ENCODE measurements at places on chromosomes 7 and 10. TPM values are rescaled to one million over a fixed set of nuclear protein-coding genes. Genes with fewer than 3 reads are reported as not detected.
A peak's percentile ranks its signal among the peaks of the same experiment; 100 is the strongest.

GRCh38 chr7:130063036-130063435 lies 7.3 kb upstream of the KLHDC10 start:
- peak; percentile 78 for DNase-seq

Gene CUL1
- total RNA-seq, result 68.6 TPM

DNA sequence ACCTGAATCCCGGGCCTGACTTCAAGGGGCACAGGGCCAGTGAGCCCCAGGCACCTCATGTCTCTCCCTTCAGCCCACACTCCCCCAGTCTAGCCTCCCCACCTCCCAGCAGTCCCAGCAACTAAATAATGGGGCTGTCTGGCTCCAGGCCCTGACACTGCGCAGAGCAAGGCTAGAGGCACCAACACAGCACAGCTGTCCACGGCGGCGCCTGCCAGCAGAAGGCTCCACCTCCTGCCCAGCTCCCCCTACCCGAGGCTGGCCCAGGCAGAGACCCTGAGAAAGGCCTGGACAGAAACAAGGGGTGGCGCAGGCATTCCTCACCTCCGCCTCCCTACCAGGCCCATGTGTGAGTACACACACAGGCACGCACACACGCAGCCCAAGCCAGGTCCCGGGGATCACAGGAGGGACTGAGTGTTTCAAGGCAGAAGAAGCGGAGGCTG lies 6.1 kb downstream of the KCNH2 start:
- DNase-seq, result no peak

DNA sequence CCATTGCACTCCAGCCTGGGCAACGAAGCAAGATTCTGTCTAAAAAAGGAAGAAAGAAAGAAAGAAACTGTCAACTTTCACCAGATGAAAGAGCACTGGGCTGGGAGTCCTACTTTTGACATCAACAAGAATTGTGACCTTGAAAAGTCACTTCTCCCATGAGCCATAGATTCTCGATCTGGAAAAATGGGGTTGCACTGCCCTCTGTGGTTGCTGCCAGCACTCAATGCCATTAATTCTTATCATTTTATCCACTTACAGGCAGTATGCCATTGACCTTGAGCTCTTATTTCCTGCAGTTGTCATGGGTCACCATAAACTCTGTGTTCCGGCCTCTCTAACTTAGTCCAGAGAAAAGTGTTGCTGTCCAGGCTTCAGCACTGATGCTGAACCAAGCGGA lies 137.2 kb downstream of the NOC3L start:
- no peak for DNase-seq

- no peak for DNase-seq
These were observed 2.6 kb upstream of the MYPN start for GRCh38 chr10:68106656-68107055.

- no peak for DNase-seq
These were observed 567.3 kb downstream of the AUTS2 start for GRCh38 chr7:70165477-70166170.

DNA sequence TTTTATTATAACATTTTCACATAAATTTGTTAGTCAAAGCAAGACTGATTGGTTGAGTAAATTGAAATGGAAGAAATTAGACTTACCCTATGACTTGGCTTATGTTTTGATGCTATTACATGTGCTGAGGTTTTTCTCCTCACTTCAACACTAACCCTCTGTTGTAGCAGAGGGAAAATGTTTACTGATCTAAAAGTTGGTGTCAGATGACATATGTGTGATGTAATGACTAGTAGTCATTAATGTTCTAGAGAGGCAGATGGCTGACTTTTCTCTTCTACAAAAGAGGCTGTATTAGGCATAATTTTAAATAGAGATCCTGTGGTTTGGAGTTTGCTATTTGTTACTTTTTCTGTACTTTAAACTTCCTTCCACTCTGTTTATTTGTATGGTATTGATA lies 266.0 kb downstream of the BBS9 start:
- no peak for DNase-seq

GRCh38 chr7:92075455-92076158 lies 58.7 kb downstream of the CYP51A1 start:
- no peak for DNase-seq

Gene NPFFR1
- 0.02 TPM for total RNA-seq

DNA sequence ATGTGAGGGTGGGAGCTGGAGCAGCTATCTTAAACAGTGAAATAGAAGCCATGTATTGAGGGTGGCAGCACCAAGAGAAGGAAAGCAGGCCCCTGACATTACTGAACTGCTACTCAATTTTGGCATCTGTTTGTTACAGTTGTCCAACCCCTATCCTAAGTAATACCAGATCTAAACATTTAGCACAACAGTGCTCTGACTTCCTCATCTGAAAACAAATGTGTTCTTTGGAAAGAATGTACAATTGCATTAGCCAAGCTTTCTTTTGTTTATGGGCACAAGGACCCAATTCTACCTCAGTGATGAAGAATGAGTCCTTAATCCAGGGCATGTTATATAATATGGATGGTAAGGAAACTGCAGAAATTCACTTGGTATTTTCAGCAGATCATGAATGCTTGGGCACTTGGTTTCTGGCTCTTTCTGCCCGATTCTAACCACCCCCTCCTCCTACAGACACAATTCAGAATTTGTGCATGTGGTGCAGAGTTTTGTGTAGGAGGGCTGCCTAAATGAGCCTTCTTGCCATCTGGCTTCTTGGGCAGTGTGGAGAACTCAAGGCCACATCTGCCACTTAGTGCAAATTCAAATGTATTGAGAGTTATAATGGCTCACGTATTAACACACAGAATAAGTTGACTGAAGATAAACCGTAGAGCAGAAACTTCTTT lies 36.9 kb upstream of the KMT2E start:
- DNase-seq, result no peak

DNA sequence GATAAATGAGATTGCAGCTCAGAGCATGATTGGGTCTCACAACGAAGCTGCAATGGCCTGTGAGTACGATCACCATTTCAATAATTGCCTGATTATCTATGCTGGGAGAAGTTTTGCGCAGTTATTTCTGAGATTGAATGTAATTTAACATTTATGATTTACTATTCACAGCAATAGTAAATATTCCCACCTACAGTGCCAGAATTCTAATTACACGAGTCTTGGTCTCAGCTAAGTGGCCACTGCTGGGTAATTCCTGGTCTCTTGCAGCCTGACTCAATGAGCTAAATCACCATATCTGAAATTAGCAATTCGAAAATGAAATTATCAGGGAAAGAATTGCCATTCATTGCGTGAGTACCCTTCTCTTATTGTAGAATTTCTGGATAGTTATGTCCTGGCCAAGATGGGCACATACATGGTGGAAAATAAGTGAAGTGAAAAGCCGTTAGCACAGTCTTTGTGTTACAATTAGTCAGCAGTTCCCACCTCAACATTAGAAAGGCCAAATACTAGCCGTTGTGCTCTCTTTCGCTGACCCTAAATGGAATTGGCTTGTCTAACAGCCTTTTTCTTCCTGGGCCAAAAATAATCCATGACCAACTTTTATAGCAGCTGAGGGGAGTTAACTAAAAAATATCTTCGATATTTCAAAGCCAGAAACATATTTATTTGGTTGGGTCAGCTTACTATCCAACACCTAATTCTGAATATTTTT lies 681.0 kb upstream of the C7orf33 start:
- DNase-seq, result no peak

DNA sequence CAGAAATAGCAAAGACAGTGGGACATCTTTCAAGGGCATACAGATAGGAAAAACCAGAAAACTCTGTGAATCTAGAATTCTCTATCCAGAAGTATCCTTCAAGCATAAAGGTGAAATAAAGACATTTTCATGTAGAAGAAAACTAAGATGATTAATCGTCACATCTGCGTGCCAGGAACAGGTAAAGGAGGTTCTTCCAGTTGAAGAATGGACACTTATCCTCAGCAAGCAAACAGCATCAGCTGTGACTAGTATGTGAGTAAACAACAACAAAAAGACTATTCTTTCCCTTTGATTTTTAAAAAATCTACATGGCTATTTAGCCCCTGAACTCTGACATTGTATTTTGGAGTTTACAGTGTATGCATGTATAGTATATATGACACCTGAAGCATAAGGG lies 124.9 kb downstream of the LRMDA start:
- no peak for DNase-seq

DNA sequence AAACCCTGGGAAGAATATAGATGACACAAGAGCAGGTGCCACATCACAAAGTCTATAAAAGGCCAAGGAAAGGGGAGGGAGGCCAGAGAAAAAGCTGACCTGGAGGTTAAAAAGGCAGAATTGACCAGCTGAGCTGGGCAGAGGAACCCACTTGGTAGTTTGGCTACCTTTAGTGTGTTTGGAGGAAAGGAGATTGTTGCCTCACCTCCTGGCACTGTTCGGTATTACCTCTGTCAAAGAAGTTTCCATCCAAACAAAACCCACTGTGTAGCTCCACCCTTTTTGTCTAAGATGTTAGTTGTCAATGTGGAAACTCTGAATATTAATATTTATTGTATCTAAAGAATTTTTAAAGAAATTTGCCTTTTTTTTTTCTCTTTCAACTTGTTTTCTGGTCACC lies 23.4 kb downstream of the ENTPD7 start:
- DNase-seq, result no peak

DNA sequence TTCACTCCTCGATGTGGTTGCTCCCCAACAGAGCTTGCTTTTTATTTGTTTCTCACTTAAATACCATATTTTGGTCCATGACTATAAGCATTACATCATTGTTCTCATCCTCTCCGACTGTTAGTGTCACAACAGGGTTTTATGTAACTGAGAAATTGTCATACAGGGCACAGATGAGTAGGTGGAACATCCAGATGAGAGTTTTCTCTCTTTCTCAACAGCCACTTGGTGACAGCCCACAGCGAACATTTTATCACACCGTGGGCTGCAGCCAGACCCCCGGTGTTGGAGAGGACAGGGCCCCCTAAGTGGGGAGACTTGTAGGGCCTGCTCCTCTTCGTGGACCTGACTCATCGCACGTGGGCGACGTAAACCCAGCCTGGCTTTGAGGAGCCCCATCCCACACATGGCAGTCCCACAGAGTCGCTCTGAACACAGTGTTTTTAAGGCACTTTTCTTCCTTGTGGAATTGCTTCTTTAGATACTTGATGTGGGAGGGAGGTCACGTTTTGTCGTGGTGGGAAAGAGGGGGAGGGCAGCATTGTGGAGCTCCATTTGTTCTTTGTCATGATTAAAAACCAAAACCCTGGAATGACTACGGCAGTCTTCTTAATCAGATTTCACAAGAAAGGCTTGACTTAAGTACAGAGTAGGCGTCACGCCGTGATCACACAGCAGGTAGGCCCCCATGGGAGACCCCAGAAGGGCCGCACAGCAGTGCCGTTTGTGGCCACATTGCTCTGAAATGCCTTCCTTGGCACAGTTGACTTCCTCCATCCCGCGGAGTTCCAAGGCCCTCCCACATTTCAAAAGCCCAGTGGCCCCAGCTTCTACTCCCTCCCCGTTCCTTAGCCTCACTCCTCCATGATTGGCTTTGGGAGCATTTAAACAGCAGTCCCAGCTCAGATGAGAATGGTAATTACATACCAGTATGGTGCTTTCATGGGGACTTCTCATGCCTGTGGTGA lies 220.6 kb downstream of the CCDC3 start:
- peak; percentile 49 for DNase-seq

GRCh38 chr7:100584054-100584682 lies 1.8 kb downstream of the LRCH4 start:
- DNase-seq, result no peak

Gene CLEC2L
- not detected for total RNA-seq

Gene EPHA1
- 4.2 TPM for total RNA-seq

DNA sequence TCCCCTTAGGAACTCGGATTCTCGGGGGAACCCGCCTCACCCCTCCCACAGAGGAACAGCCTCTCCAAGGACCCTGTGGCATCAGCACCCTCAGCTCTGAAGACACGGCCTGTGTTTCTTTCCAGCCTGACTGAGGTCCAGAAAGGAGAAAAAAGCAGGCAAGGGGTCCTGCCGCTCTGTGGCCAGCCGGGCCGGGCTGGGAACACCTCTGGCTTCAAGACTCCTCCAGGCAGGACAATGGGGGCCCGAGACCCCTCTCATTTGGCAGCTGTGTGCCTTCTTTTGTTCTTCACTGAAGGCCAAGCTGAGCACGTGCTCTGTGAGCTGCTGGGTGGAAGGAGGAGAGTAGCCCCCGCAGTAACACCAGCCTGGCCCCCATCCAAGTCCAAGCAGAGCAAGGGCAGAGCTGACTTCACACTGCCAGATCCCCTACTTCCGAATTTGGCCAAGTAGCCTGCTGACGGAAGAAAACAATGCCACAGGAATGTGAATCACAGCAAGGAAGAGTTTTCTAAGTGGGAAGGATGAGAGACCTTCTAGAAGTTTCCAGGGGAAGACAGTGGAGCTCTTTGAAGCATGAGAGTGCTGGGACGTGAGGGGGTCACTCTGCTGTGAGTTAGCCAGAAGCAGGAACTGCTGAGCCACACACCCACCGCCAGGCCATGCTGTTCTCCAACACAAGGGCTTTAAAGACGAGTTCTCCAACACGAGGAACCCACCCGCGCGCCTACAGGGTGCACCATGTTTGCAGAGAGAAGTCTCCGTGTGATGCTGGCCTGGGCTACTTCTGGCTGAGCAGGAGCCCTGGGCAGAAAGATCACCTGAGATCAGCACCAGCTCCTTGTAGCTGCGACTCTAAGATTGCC lies 3.1 kb downstream of the CNPY1 start:
- DNase-seq, result no peak

Gene PON1
- total RNA-seq, result not detected

DNA sequence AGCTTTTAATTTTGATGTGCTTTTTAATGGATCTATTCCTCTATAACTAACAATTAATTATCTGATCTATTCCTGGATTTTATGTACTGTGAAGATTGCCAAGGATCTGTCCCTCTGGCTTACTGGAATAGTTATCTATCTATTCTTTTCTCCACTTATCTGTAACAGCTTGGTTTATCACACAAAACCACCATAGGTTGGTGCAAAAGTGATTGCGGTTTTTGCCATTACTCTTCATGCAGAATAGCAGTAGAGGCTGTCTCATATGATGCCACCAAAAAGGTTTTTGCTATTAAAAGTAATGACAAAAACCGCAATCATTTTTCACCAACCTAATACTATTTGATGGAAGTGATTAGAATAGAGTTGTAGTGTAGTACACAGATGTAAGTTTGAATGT lies 115.7 kb downstream of the PDE1C start:
- no peak for DNase-seq

- no peak for DNase-seq
These were observed 4.5 kb downstream of the SFRP5 start for GRCh38 chr10:97766996-97767924.

- no peak for DNase-seq
These were observed 70.2 kb downstream of the UBE2H start for GRCh38 chr7:129882531-129882930.

Gene PANK1
- total RNA-seq, result 1.6 TPM

GRCh38 chr10:85433248-85433647 lies 933.3 kb downstream of the GRID1 start:
- no peak for DNase-seq

GRCh38 chr10:1109795-1110673 lies 53.8 kb downstream of the WDR37 start:
- peak; percentile 80 for DNase-seq

- no peak for DNase-seq
These were observed 328.2 kb downstream of the TNS3 start for GRCh38 chr7:47253650-47254080.

Measured in activated T-cell treated with anti-CD3 and anti-CD28 coated beads, Interleukin-2, amount 50 U/mL, for 72 hours (primary cell).